Stimulated activated CD4-positive, alpha-beta T cell treated with anti-CD3 and anti-CD28 coated beads, Interleukin-1b, Interleukin-23, amount 100 ng/mL, for 24 hours (primary cell): ENCODE measurements at places on chromosomes 1 and 21.

GRCh38 chr1:35717911-35718476, 690 bp downstream of the C1orf216 start:
- DNase-seq, result no peak

DNA sequence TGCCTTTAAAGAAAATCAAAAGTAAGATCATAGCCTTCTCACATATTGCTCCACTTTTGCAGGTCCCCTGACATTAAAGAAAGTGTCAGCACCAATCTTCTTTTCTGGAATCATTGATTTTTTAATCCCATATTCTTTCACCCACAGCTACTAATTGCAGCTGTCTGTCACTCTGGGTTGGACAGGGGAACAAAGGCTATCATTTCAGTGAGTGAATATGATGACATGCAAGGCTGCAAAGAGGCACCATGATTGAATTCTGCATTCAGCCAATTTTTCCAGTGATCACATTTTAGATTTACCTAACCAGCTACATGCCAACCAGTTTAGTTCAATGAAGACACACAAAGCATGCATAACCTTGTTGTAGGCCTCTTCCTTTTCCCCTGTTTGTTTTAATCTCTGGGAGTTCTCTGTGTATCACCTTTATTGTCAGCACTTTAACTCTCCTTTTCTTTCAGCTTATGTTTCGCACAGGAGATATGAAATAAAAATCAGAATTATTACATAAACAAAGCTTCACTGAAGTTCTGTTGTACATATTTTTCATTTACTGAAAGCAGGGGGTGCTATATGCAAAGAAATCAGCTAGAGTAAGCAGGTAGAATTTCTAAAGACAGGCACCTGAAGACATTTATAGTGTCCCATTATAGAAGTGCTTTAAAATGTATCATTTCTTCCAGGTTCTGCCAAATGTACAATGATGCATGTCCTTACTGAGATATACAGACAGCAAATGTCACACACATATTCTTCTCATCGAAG, 584.8 kb downstream of the PLA2G4A start:
- no peak for DNase-seq

DNA sequence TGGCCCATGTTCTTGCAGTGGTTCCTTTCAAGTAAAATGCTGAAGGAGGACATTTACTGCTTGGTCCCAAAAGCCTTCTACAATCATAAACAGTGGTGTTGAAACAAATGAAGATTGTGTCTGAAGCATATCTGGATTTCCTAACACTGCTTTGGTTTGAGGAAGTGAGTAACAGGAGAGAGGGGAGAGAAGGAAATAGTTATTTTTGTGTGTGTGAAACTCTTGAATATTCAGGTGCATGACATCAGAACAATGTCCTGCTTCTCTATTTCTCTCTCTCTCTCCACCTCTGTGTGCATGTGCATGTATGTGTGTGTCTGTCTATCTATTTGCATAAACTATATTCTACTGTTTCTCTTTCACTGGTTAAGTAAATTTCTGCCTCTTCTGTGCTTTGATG, 61.4 kb upstream of the TNFSF18 start:
- DNase-seq, result no peak

DNA sequence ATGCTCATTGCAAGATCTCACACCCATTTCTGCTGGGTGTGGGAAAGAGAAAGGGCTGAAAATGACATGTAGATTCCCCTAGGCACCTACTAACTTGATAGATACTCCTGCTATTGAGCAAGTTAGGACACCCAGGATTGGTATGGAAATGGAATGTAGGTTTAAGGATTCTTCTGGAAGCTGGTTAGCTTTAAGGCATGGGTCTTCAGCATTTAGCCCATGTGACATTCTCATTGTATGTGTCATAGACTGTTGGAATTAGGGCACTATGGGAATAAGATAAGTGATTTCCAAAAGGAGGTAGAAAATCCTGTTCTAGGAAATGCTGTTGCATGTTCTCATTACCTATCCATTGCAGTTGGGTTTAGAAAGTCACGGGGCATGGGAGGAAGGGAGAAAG, 76.2 kb downstream of the DISC1 start:
- DNase-seq, result no peak

- no peak for DNase-seq
Observed at GRCh38 chr1:210239349-210240111, 6.9 kb downstream of the SERTAD4 start.

DNA sequence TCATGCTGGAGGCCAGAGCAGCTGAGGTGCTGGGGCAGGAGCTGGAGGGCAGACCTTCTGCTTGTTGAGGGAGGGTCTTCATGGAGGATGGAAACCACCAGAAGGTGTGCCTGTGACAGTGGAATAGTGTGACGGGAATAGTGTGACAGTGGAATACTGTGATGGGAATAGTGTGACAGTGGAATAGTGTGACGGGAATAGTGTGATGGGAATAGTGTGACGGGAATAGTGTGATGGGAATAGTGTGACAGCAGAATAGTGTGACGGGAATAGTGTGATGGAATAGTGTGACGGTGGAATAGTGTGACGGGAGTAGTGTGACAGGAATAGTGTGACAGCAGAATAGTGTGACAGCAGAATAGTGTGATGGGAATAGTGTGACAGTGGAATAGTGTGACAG, 325.1 kb downstream of the HHAT start:
- DNase-seq, result no peak

- no peak for DNase-seq
Observed at GRCh38 chr1:174818951-174819350, 180.8 kb upstream of the CACYBP start.

DNA sequence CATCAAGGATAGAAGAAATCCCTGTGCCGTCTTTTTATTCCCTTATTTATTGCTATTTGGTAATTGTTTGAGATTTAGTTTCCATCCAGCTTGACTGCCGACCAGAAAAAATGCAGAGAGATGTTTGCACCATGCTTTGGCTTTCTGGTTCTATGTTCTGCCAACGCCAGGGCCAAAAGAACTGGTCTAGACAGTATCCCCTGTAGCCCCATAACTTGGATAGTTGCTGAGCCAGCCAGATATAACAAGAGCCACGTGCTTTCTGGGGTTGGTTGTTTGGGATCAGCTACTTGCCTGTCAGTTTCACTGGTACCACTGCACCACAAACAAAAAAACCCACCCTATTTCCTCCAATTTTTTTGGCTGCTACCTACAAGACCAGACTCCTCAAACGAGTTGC, 99.0 kb downstream of the TGFB2 start:
- DNase-seq, result no peak

GRCh38 chr1:5722635-5723164, 269.5 kb downstream of the NPHP4 start:
- DNase-seq, result no peak

- no peak for DNase-seq
Observed at GRCh38 chr1:153481124-153481523, 20.7 kb upstream of the S100A7 start.

GRCh38 chr1:32128964-32129363, 21.1 kb downstream of the KPNA6 start:
- no peak for DNase-seq

DNA sequence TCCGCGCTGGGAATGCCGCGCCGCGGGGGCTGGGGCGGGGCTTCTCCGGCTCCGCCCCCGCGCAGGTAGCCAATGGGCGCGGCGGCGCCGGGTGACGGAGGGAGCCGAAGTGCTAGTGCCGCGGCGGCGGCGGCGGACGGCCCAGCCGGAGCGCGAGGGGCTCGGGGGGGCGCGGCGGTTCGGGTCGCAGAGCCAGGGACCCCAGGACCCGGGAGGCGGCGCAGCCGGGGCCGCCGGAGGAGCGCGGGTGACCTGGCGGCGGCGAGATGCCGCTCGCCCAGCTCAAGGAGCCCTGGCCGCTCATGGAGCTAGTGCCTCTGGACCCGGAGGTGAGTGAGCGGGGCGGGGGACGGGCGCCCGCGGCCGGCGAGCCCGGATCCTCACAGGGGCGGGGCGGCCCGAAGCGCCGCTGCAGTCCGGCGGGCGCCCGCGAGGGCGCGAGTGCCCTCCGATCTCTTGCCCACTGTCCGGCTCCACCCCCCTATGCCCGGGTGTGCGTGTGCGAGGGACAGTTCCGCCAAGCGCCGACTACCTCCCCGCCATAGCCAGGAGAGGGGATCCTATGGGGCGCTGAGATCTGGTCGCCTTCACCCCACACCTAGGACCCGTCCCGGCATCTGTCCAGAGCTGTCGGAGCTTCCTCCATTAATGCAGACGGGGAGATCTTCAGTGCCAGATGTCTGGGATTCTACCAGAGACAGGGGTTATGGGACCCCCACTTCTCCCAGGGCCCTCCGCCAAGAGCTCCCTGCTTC, at the start of gene RPS6KA1:
Gene RPS6KA1, plus strand, starts transcription at position 107 of the 755 bp plus-strand sequence. Its CDS starts 160 bp downstream, at position 267.
- peak; percentile 38 for DNase-seq

- DNase-seq, result no peak
Observed at GRCh38 chr1:205936846-205937586, 6.2 kb downstream of the SLC26A9 start.
